ENCODE measurements at places on chromosomes 5 and 9.

DNA sequence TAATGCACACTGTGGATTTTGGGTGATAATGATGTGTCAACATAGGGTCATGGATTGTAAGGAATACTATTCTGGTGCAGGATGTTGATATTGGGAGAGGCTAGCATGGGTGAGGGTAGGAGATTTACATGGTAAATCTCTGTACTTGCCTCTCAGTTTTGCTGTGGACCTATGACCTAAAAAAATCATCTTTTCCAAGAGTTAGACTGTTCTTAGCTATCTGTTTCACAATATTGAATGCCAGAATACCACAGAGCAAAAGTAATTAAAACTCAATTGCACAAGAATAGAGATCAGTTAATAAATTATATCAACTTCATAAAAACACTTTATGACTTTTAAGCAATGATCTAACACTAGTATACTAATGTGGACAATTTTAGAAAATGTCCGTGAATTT lies 651.6 kb downstream of the HTR1A start:
- DNase-seq, result no peak

- DNase-seq, result no peak
Measured at GRCh38 chr5:109905906-109906305, 216.2 kb downstream of the MAN2A1 start.

GRCh38 chr9:122609804-122610203 lies 4.7 kb upstream of the OR1Q1 start:
- no peak for DNase-seq

GRCh38 chr5:5628866-5629606 lies 206.6 kb downstream of the ICE1 start:
- no peak for DNase-seq

GRCh38 chr5:107088907-107089306 lies 581.8 kb downstream of the EFNA5 start:
- DNase-seq, result no peak

- peak; percentile 17 for DNase-seq
Measured at GRCh38 chr9:2159521-2160454, 144.6 kb downstream of the SMARCA2 start.

DNA sequence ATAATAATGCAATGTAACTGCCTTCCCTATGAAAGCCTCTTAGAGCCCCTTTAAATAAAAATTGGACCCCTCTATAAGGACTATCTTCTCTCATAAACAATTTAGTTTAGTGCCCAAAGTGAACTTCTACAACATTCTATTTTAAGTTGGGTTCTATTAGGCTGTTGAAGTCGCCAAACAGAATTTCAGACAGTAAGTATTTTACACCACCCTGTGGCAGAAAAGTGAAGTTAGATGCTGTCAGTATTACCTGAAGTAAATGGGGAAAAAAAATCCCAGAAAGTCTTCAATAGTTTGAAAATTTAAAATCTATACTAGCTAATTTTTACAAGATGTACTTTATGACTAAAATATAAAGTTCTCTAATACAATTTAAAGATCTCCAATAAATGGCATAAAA lies 29.5 kb downstream of the CAAP1 start:
- DNase-seq, result no peak

GRCh38 chr9:14106699-14107098 lies 207.2 kb downstream of the NFIB start:
- no peak for DNase-seq

GRCh38 chr5:81924442-81924841 lies 47.4 kb upstream of the ATG10 start:
- DNase-seq, result no peak

- DNase-seq, result peak; percentile 74
Measured at GRCh38 chr5:95786821-95787418, 35.6 kb downstream of the GLRX start.

GRCh38 chr5:152151940-152152339 lies 227.3 kb upstream of the GLRA1 start:
- no peak for DNase-seq

DNA sequence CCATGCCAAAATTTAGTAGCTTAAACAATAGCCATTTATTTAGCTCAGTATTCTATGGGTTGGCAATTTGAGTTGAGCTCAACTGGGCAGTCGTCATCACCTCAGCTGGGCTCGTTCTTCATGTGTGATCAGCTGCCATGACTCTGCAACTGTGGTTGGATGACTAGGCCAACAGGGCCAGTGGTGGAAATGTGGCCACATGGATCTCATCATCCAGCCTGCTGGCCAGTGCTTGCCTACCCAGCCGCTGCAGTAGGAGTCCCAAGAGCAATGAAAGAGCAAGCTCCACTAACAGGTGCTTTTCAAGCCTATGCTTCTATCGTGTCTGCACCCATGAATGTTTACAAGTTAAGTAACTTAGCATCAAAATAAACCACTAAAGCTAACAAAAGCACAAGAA lies 158.0 kb downstream of the ATPSCKMT start:
- DNase-seq, result no peak

DNA sequence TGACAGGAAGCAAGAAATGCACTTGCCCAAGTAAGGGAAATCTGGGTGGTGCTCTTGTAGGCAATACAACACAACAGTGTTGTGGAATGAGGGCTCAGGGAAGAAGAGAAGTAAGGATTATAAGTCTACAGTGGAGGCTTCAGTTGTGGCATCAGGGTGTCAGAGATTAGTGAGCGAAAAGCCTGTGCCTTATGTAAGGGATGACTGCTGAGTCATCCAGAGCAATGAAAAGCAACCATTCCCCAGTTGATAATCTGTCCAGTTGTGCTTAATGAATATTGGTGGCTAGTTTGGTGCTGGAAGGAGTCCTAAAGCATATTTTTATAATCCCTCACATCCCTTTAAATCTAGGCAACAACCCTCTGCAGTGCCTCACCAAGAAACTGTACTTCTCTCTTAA lies 42.0 kb downstream of the FBXO38 start:
- no peak for DNase-seq

GRCh38 chr9:70079417-70080037 lies 35.9 kb downstream of the MAMDC2 start:
- peak; percentile 72 for DNase-seq

- no peak for DNase-seq
Measured at GRCh38 chr5:143119881-143120341, 283.6 kb downstream of the NR3C1 start.

DNA sequence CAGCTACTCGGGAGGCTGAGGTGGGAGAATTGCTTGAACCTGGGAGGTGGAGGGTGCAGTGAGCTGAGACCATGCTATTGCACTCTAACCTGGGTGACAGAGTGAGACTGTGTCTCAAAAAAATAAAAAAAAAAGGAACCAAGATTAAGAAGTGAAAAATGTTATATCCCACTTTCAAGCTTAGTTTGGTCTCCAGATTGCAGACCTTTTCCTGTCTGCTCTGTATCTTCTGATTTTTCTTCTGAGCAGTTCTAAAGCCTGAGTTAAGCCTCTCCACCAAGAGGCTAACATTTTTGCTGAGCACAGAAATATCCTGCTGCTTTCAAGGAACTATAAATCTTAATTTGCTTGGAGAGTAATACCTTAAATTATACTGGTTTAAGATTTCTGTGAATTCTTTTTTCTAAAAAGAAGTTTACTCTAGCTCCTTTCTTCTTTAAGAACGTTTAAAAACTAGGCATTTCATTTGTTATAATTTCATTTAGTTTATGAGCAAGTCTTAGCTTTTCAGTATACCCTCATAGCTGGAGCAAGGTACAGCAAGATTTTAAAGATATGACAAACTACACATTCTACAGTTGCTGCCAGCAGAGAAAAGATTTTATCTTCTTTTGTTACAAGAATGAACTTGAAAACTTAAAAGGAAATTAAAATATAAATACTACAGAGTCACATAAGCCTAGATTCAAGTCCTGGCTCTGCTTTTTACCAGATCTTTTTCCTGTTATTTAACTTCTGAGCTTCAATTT lies 55.0 kb downstream of the GARNL3 start:
- no peak for DNase-seq

- no peak for DNase-seq
Measured at GRCh38 chr5:171462136-171462927, 42.9 kb downstream of the FGF18 start.

Data from foreskin fibroblast (primary cell).